ENCODE measurements at places on chromosomes 1 and 21.

GRCh38 chr1:231216498-231216897, 24.5 kb upstream of the GNPAT start:
- DNase-seq = no peak

GRCh38 chr1:56477164-56478111, 101.9 kb downstream of the PLPP3 start:
- DNase-seq = peak; percentile 72

- DNase-seq = no peak
Observed at GRCh38 chr1:54327386-54328065, 78.7 kb downstream of the SSBP3 start.

- DNase-seq = no peak
Observed at GRCh38 chr1:210688512-210689234, 360.0 kb downstream of the HHAT start.

DNA sequence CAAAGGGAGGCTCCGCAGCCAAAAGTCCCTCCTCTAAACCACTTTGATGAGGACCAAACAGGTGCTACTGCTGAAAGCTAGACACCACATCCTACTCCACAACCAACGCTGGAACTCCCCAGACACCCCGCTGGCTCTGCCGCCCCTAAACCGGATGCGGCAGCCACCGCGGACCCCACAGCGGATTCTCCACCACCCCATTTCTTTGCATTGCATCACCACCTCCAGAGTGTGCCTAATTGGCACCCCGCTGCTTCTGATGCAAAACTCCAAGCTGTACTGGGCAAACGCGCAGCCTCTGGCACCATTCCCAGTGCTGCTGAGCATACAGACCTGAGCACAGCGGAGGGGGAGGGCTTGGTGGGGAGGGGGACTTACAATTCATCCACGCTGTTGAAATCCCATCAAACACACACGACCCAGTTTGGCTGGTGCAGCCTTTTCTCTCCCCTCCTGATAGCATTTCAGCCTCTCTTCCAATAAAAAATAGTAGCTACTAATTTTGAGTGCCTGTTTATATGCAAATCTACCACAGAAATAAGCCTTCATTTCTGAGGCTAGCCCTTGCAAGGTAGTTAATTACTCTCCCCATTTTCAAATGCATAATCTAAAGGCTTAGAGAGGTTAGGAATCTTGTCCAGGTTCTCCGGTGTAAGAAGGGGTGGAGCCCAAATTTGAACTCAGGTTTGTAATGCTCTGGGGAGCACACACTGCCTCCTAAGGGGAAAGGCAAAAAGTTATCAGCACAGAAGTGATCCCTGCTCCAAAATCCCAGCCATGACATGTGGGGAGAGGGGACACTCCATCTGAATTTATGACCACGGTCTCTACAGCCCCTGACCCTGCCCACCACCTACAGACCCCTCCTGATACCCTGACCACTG, 12.2 kb upstream of the RGS16 start:
- peak; percentile 75 for DNase-seq

DNA sequence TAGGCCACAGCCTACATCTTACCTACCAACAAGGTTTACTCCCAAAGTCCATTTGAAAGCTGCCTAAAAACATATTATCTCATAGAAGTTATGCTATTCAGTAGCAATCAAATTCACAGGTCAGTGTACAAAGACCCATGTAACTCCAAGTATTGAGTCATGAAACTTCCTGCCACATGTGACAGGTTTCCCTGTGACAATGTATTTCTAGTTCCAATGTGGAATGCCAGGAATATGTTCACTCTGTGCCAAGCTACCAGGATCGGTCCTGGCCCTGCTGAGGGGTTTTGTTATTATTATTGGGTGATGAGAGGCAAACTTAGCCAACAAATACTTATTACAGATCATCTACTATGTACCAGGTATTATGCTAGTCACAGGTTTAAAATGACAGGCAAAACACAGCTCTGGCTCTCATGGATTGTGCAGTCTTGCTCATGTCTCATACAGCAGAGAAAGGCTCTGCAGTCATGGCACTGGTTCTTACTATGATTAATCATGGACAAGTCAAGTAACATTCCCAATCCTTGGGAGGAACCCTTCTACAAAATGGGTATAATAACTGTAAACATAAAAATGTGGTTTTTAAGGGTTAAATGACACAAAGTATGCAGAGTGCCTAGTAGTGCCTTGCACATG, 22.5 kb downstream of the DPH5 start:
- DNase-seq = no peak

GRCh38 chr1:38246955-38247952, 200.7 kb upstream of the POU3F1 start:
- no peak for DNase-seq

DNA sequence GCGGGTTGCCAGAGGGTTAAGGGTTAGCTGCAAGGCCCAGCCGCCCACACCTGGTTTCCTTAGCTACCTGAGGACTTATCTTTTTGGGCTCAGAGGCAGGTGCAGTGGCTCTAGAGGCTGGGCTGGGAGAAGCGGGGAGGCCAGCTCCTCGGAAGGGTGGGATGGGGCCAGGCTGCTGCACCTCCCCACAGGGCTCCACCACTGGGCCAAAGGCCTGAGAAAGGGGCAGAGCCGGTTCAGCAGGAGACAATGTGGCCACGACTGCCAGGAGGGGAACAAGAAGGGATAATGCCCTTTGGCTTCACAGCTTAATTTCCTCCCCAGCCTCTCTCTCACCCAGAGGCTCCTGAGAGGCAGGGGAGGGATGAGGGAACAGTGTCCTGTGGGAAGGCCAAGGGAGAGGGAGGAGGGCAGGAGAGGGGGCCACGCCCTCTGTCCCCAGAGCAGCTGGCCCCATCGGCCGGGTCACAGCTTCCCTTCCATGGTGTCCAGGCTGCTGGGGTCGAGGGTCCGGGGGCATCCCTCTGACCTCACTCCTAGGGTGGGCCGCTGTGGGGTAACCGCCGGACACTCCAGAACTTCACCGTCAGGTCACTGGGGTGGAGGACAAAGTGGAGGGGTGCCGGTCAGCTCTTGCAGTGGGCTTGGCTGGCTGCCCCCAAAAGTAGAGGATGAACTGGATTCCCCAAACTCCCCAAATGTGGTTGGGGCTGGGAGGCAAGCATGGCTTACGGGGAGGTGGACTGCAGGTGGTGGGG, 50.4 kb downstream of the KIF21B start:
- no peak for DNase-seq

GRCh38 chr1:178606839-178607238, 93.9 kb downstream of the TEX35 start:
- DNase-seq = no peak

DNA sequence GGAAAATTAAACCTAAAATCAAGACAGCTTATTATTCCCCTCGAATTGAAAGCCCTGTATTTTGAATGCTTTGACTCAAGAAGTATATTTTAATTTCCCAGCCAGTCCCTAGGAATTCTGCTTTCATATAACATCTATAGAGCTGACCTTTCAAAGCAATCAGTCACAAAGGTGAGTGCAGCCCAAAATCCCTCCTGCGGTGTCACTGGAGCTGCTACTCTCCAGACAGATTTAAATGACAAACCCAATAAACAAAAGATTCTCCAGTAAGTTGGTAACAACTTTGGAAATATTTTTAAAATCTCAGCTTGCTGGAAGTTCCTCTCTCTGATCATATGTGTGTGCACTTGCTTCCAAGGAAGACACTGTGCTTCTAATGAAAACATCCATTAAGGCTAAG, 14.7 kb downstream of the PLPP3 start:
- DNase-seq = no peak

GRCh38 chr1:41707793-41708192, 210.9 kb downstream of the HIVEP3 start:
- DNase-seq = no peak

- no peak for DNase-seq
Observed at GRCh38 chr1:180854001-180854400, 58.7 kb upstream of the KIAA1614 start.

DNA sequence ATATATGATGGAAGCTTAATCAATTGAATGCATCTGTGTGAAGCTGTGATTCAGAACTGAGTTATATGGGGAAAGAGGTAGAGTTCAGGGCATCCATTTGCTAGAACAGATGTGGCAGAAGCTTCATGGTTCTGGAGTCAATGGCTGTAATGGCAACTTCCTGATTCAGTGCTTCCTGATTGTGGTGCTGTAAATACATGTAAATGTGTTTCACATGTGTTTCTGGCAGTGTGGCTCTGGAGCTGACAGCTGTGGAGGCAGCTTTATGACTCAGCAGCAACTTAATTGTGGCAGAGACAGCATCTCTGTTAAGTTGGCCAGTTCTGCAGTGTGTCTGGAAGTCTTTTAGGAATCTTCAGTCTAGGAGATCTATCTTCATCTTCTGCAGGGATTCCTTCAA, 226.6 kb upstream of the ZRANB2 start:
- DNase-seq = peak; percentile 42

DNA sequence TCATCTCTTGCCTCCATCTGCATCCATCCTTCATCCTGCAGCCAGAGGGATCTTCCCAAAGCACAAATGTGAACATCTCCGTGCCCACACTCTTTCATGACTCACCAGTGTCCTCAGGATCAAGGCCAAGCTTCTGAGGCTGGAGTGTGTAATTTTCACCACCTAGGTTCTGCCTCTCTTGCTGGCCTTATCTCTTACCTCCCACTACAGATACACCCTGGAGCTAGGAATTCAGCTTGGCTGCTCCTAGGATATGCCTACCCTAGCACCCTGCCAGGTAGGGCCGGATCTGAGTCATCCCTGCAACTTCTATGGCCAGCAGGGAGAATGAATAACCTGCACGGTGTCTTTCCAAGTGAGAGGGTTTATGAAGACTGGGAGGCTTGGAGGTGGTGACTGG, 208.7 kb upstream of the CSF3R start:
- DNase-seq = no peak

DNA sequence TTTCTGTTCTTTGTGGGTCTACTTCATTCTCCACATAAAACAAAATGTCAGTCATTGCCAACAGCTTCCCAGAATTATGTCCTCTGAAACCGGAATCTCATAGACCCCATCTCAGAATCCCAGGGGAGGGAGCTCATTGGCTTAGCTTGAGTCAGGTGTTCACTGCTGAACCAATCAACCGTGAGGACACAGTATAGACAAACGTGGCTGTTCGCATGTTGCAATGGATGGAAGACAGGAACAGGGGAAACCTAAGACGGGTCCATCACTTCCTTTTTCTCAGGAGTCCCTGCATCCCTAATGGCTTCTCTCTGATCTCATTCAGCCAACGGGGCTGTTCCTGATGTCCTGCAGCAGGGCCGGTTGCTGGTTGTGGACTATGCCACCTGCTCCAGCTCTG, 9.1 kb downstream of the CELA2A start:
- no peak for DNase-seq

DNA sequence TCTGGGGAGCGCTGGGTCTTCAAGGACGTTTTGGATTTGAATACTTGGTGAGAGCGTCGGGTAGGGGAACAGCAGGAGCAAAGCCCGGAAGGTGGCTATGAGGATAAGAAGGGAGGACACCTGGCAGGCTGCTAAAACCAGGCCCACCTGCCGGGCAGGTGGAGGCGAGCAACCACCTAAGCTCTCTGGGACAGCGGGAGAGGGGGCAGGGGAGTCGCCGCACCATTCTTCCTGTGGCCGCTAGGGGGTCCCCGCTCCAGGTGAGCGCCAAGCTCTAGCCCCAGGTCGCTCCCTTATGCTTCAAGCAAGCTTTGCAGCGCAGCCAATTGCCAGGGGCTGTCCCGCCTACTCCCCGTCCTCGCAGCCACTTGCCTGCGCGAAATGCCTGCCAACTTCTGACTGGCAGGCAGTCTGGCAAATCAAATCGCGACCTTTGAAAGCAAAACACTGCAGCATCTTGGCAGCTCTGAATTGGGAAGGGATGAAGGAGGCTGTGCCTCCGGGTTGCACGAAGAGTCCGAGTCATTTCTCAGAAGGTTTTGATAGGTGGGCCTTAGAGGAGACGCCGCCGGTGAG, at the start of gene NIPAL3:
Gene NIPAL3 (plus strand): TSS at position 469 of the 576 bp plus-strand sequence. CDS start 3,746 bp downstream, outside the sequence.
- peak; percentile 97 for DNase-seq

GRCh38 chr1:243313635-243314536, 58.0 kb downstream of the SDCCAG8 start:
- DNase-seq = no peak

DNA sequence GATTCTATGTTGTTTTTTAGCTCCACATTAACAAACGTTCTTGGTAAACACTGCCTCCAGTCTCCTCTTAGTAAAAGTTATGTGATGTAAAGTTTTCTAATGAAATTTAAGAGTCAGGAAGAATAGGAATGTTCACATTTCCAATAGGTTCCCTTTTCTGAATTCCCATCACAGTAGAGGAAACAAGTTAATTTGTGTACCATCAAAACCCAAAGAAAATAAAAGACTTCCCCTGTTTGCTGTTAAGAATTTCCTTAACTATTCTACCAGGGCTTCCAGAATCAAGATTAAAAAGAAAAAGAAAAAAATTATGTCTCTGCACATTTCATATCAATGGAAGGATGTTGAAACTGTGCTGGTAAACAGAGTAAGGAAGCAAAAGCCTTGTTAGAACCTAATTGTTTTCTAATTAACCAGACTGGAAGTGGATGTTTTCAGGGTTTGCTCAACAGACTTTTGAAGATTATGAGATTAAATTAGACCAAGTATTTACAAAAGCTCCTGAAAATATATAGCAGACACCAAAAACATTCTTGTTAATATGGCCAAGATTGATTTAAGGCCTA, 43.4 kb upstream of the PALMD start:
- DNase-seq = no peak

- no peak for DNase-seq
Observed at GRCh38 chr1:176379626-176380339, 83.2 kb upstream of the PAPPA2 start.

DNA sequence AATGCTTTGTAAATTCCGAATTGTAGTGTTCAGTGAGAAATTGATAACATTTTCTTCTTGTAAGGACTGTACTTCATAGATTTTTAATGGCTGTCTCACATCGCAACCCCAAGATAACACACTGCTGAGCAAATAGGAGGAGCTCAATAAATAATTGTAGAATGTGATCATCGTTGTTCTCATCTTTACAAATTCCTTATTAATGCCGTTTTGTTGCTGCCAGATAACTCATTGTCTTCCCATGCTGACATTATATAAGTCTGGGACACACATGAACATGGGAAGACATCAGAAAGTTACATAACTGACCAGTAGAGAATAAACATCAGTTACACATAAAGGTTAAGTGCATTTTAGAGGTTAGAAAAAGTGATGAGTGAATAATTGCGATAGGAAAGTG, 46.4 kb upstream of the TSPAN2 start:
- DNase-seq = no peak

GRCh38 chr1:172820475-172821158, 161.7 kb downstream of the FASLG start:
- DNase-seq = no peak

GRCh38 chr1:209885403-209886218, 52.4 kb upstream of the SYT14 start:
- DNase-seq = no peak

DNA sequence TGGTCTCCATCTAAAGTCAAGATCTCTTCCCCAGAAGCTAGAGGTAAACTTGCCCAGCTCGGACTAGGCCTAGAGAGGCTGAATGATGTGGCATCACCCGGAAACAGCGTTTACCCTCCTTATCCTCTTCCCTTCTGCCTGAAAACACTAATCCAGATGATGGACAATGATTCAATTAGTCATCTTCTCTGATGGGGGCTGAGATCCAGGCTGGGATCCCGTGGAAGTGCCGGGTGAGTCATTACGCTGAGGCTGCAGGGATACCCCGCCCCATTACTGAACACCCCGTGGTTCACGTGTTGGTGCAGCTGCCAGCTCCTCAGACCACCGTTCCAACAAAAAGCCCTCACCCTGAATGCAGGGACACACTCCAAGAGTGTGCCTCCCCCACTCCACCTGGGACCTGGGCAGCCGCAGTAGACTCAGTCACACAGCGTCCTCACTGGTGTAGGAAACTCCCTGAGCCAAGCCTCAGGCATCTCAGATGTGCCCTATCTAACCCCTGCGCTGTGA, 2.0 kb downstream of the S100A6 start:
- peak; percentile 30 for DNase-seq

- no peak for DNase-seq
Observed at GRCh38 chr1:182259229-182259872, 132.2 kb downstream of the GLUL start.

Measured in dorsolateral prefrontal cortex (tissue), 122 donors.